ENCODE measurements at places on chromosomes 16 and 17. TPM values are rescaled to one million over a fixed set of nuclear protein-coding genes. Genes with fewer than 3 reads are reported as not detected.

Gene CYB5D1
- 10.8 TPM for polyA plus RNA-seq

- no peak for DNase-seq
These were observed 29.7 kb downstream of the KDM8 start for GRCh38 chr16:27232901-27233625.

DNA sequence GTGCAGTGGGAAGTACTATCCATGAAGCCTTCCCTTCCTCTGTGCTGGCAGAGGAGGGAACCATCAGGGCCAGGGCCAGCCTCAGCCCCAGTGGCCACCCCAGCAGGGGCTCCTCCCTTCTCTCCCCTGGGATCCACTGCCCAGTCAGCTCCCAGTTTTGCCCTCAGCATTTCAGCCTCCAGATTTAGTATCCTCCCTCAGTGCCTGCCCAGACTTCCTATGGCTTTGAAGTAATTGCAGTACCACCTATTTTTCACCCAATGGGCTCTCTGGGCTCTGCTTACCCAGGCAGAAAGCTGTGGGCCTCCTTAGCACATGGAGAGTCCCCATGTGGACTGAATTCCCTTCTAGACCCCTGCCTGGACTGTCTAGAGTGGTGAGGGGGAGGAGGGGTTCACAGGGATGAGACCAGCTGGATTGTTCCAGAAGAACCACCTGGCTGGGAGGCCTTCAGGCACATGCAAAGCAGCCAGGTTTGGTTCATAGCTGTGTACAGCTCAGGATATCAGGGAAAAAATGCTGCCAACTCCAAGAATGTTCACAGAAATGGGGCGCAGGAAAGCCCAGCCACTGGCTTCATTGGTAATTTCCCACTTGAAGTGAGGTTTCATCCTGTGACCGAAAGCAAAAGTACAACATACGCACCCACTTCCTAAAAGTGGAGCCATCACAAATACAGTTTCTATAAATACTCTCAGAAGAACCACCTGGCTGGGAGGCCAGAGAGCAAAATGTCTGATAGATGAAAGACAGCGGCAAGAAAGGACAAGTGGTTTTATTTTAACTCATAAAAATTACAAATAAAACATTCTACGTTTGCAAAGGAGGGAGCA lies 15.2 kb upstream of the HERPUD1 start:
- no peak for DNase-seq

DNA sequence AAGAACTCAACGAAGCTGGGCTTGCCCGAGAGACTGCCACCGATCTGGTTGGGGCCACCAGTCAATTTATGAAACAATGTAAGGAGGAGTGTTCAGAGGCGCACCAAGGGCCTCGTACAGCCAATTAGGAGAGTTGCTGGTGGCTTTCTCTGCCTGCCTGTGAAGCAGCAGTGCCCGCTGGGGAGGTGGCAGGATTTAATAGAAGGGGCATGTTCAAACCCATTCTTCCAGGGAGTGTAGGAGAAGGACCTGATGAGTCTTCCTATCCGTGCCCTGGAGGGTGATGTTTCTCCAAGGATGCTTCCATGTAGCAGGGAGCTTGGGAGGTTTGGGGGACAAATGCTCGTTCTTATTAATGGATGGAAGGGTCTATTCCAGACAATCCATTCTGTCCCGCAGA lies 178.4 kb downstream of the CCDC182 start:
- DNase-seq, result no peak

Gene HS3ST4
- polyA plus RNA-seq, result not detected

GRCh38 chr17:64442541-64442971 lies 6.4 kb upstream of the MILR1 start:
- DNase-seq, result no peak

- no peak for DNase-seq
These were observed 31.1 kb downstream of the ADAMTS18 start for GRCh38 chr16:77403732-77404131.

DNA sequence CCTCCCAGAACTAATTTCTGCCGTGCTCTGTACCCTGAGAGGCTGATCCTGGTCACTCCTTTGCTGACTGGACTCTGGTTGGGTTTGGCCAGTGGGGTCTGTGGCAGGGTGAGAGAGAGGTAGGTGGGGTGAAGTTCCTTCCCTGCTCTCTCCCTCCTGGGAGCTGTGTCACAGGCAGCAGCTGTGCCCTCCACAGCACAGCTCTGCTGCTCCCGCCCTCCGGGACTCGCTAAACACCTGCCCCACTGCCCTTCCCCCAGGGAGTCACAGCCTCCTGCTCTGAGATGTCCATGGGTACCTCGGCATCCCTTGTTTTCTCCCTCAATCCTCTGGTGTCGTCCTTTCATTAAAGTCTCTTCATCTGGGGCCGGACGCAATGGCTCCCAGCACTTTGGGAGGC lies 66.4 kb downstream of the SRCIN1 start:
- DNase-seq, result no peak

Gene APOH
- polyA plus RNA-seq, result not detected

DNA sequence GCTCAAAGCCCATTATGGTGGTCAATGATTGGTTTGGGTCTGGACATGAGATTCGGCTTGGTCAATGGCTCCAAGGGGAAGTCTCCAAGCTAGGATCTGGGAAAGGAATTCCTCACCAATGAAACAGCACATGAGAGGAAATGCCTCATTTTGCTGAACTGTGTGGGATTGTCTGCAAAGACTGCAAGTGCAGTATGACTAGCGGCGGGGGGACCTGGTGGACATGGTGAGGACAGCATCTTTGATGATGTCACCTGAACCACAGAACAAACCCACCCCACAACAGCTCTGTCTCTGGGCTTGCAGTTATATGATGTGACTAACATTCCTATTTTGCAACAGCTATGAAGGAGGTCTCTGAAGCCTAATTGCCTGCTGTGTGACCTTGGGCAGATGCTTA lies 50.6 kb upstream of the NKD1 start:
- no peak for DNase-seq

GRCh38 chr17:61460796-61461585 lies 8.8 kb downstream of the TBX4 start:
- DNase-seq, result no peak

Gene HYDIN
- polyA plus RNA-seq, result 0.39 TPM

Gene WNT9B
- polyA plus RNA-seq, result 0.10 TPM

Gene ITGAD
- polyA plus RNA-seq, result 0.05 TPM

- no peak for DNase-seq
These were observed 89.0 kb upstream of the TOB1 start for GRCh38 chr17:50955160-50955559.

DNA sequence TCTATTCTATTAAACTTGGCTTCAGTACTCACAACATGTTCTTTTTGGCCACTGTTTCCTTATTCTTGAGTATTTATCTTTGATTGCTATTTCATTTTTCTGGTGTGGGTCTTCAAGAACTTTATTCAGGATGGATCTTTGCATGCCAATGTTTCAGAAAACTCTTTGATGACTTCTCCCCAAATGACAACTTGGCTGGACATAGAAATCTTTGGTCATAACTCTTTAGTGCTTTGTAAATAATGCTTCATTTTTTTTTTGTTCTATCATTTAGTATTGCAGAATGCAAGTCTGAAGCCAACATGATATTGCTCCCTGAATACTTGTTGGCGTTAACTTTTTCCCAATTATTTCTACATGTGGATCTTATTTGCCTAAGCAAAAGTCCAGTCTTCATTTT lies 103.6 kb upstream of the HS3ST2 start:
- no peak for DNase-seq

Gene DNAI2
- polyA plus RNA-seq, result 0.07 TPM

GRCh38 chr17:48244121-48244711 lies 136.7 kb downstream of the SNX11 start:
- no peak for DNase-seq

Gene USP43
- polyA plus RNA-seq, result 0.18 TPM

GRCh38 chr16:67082891-67083290 lies 26.9 kb upstream of the PHAF1 start:
- no peak for DNase-seq

- DNase-seq, result no peak
These were observed 39.0 kb upstream of the LGALS9 start for GRCh38 chr17:27591986-27592385.

Gene ACSM5
- 1.8 TPM for polyA plus RNA-seq

DNA sequence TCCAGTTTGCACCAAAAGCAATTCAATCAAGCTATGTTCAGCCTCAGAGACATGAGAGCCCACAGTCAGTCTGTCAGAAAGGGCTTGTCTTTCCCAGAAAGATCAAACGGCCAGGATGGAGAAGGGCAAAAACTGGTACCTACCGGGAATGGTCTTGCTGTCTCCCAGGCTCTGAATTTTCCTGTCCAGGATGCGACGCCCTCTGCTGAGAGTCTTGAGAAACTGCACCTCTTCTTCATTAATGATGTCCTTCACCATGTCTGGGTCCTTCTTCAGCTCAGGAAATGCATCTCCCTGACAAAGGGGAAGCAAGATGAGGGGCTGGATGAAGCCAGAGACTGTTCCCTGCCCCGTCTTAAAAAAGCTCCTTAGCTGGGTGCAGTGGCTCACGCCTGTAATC lies 15.8 kb upstream of the EXOSC6 start:
- DNase-seq, result no peak

GRCh38 chr17:6548034-6548433 lies 8.3 kb downstream of the PITPNM3 start:
- DNase-seq, result no peak

Gene TBC1D3
- not detected for polyA plus RNA-seq

GRCh38 chr16:2056077-2056476 lies 8.3 kb downstream of the TSC2 start:
- no peak for DNase-seq

DNA sequence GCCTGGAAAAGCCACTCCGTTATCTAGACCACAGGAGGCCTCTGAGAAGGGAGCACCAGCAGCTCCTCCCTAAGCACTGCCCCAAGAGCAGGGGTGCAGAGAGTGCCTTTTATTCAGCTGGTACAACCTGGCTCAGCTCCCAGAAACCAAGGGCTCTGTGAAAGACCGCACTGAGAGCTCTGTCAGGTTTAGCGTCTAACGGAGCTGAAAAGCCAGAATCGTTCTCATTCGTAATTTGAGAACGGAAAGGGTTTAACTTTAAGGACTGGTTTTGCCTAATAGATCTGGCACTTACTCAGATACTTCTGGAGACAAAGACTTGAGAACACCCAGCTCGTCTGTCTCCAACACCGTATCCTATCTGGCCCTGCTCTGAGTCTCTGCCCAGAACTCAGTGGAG lies 13.5 kb downstream of the MPG start:
- no peak for DNase-seq

DNA sequence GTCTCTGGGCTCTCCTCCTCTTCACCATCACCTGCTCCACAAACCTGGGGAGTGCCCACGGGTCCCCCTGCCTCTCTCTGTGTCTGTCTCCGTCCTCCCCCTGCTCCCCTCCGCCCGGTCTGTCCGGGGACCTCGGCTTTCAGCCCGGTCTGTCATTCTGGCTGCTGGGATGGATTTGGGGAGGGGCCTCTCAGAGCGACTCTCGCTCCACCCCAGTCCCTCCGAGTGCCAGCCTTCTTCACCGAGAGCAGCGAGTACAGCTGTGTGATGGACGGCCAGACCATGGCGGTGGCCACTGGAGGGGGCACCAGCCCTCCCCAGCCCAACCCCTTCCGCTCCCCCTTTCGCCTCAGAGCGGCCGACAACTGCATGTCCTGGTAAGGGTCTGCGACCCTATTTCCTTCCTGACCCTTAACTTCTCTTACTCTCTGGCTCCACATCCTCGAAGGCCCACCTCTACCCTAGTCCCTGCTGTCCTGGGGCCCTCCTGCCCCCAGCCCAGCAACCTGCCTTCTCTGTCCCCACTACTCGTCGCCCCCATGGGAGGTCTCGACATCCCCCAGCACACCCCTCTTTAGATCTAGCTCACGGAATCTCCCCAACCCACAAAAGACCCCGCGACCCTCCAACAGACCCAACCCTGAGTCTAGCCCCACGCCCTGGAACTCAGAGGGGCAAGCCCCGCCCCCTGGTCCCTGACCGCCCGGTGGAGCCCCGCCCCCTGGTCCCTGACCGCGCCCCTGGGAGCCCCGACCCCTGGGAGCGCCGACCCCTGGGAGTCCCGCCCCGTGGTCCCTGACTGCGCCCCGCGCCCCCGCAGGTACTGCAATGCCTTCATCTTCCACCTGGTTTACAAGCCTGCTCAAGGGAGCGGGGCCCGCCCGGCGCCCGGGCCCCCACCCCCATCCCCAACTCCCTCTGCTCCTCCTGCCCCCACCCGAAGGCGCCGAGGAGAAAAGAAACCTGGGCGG lies 5.6 kb upstream of the CXCL16 start:
- no peak for DNase-seq

GRCh38 chr17:65523853-65524664 lies 37.4 kb downstream of the AXIN2 start:
- DNase-seq, result no peak

DNA sequence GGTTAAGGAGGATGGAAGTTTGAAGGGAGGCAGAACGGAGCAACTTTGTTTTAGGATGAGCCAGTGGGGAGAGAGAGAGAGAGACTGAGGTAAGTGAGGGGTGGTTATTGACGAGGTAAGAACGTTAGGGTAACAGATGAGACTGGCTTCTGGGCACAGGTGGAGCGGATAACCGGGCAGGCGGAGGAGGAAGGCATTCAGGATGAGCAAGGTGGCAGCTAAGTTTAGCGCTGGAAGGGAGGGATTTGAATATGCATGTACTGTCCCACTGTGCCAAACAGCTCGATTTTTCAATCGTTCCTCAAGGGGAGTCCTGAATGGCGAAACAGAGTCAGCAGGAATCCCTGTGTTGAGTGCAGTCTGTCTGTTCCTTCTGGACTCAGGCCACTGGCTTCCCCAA lies 35.8 kb downstream of the CACNG3 start:
- no peak for DNase-seq

Gene KRT39
- not detected for polyA plus RNA-seq

GRCh38 chr16:4868535-4868934 lies 21.3 kb downstream of the UBN1 start:
- DNase-seq, result no peak

DNA sequence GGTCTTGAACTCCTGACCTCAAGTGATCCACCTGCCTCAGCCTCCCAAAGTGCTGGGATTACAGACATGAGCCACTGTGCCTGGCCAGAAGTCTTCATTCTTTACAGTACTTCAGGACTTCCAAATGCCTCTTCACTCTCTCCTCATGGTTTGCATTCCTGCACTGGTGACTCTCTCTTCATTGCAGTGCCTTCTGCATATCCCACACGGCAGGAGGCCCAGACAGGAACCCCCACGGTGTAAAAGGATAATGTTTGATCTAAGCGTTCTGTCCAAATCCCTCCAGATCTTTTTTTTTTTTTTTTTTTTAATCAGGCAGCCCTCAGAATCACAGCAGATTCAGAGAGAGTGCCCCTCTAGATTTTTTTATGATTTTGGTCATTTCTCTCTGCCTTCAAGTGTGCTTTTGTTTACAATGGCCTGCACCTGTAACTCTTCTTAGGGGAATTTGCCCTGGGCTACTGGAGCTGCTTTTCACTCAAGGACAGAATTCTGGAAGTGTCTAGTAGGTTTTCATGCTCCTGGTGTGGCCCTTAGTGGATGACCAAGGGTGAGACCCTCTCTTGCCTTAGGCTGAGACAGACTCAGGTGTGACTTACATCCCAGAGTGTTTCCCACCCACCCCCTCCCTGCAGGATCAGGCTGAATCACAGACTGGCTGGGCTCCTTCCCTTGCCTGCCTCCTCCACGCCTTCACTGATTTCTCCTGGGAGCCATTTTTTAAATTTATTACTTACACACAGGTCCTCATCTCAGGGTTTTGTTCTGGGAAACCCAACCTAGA lies 19.8 kb upstream of the NF1 start:
- DNase-seq, result no peak

All from ovary (tissue), 10 donors.